Karpas-422 (cell line): ENCODE measurements at places on chromosomes 3 and 15.

- no peak for DNase-seq
Measured at GRCh38 chr3:127712461-127712860, 39.7 kb downstream of the ABTB1 start.

GRCh38 chr3:47645551-47645950 is 66.9 kb upstream of the CSPG5 start:
- DNase-seq = no peak

GRCh38 chr3:145820170-145820569 is 340.8 kb downstream of the PLOD2 start:
- DNase-seq = no peak

GRCh38 chr15:98937413-98938104 is 70.0 kb downstream of the PGPEP1L start:
- DNase-seq = no peak

- DNase-seq = no peak
Measured at GRCh38 chr3:155386919-155387318, 93.4 kb upstream of the STRIT1 start.

GRCh38 chr3:52173101-52173500 is 18.9 kb upstream of the POC1A start:
- DNase-seq = no peak

GRCh38 chr3:4583416-4583815 is 90.3 kb downstream of the ITPR1 start:
- DNase-seq = no peak

- DNase-seq = no peak
Measured at GRCh38 chr3:180720012-180720411, 40.7 kb upstream of the CCDC39 start.

- no peak for DNase-seq
Measured at GRCh38 chr15:33242165-33242564, 47.7 kb upstream of the FMN1 start.

DNA sequence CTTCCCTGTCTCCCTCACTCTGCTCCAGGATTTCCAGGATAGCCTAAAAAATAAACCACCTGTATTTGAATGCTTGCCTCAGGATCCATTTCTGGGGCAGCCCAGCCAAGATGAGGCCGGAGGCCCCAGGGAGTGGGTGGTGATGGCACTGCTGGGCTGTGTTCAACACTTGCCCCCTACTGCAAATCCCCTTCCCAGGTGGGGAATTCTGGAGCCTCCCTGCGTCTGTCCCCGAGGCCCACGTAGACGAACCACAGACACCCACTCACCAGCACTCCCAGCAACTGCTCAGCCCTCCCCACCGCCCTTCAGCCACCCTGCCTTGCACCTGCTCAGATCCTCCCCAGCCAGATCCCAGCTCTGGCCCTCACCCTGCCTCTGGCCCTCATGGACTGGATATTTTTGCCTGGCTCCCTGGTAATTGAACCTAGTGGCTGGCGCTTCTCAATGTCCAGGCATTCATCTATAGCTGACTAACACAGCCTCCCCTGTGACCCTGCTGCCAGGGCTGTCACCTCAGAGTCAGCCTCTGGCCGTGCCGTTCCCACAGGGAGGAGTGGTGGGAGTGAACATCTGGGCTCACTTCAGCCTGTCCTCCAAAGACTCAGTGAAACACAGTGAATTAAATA is 17.1 kb upstream of the EPB42 start:
- DNase-seq = no peak

DNA sequence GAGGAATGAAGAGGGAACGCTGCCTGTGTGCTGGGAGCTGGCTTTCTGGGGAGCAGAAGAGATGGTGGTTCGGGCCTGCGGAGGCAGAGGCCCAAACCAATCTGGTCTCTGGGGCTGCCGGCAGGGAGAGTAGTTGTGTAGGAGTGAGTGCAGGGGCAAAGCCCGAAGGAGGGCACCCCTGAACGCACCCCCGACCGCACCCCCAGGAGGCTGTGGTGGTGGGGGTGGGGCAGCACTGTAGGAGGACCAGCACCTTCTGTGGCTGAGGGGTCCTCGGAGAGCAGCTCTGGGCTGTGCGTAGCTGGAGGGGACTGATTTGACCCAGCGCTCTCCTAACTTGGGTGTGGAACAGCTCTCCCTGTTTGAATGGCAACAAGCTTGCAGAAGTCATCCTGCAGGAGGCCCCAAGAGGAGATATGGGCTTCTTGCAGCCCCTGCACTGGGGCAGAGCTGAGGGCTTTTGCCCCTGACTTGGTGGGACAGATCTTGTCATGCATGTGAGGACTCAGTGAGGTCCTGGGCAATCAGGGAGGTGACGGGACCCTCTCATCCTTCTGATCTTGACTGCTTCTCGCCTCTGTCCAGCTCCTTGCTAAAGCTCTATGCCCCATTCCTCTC is 26.1 kb downstream of the C15orf39 start:
- no peak for DNase-seq

- no peak for DNase-seq
Measured at GRCh38 chr3:45980819-45981218, 14.8 kb downstream of the FYCO1 start.

DNA sequence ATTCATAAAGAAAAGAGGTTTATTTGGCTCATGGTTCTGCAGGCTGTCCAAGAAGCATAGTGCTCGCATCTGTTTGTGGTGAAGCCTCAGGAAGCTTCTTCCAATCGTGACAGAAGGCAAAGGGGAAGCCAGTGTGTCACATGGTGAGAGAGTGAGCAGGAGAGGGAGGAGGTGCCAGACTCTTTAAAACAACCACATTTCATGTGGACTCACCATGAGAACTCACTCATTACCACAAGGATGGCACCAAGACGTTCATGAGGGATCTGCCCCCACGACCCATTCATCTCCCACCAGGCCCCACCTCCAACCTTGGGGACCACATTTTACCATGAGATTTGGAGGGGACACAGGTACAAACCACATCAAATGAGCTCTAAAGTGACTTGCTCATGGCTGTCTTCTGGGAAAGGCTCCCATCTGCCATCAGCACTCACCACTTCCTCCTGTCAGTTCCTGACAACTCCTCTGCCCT is 327.3 kb upstream of the TLE3 start:
- DNase-seq = no peak

DNA sequence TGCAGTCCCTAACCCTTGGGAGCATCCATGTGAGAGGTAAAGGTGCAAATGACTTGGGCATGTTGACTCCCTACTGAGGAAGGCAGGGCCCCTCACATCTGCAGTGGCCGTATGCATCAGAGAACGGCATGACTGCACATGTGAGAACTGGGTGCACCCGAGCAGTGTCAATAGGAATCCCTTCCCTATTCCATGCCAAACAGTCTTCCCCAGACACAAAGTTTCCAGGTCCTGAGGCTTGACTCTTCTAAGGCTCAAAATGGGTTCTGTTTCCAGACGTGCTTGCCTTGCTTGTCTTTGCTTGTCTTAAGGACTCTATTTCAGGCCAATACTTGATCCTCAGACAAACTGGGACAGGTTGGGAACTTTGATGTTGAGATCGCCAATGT is 20.5 kb upstream of the ANPEP start:
- DNase-seq = no peak

GRCh38 chr3:155026999-155027591 is 53.0 kb upstream of the MME start:
- no peak for DNase-seq

- no peak for DNase-seq
Measured at GRCh38 chr15:61057376-61057775, 171.7 kb downstream of the RORA start.

DNA sequence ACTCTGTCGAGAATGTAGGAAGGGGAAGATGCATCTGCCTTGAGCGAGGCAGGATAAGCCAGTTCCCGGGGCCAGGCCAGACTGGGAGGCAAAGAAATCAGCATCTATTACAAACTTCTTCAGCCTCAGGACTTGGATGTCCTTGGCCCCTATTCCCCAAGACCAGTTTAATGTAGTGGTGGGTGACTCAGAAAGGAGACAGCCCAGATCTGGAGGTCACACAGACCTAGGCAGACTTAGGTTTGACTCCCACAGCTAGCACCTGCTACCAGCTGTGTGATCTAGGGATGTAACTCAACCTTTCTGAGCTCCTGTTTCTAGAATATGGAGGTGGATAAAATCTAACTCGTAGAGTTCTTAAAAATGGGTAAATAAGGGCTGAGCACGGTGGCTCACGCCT is 409.5 kb upstream of the PROK2 start:
- DNase-seq = no peak

GRCh38 chr15:99365242-99365641 is 114.0 kb downstream of the LRRC28 start:
- DNase-seq = no peak

GRCh38 chr3:151999936-152000335 is 126.5 kb downstream of the SUCNR1 start:
- DNase-seq = no peak

- no peak for DNase-seq
Measured at GRCh38 chr3:128167973-128168674, 14.8 kb downstream of the EEFSEC start.

- DNase-seq = peak; percentile 93
Measured at GRCh38 chr15:68818769-68819494, 1.8 kb downstream of the ANP32A start.

DNA sequence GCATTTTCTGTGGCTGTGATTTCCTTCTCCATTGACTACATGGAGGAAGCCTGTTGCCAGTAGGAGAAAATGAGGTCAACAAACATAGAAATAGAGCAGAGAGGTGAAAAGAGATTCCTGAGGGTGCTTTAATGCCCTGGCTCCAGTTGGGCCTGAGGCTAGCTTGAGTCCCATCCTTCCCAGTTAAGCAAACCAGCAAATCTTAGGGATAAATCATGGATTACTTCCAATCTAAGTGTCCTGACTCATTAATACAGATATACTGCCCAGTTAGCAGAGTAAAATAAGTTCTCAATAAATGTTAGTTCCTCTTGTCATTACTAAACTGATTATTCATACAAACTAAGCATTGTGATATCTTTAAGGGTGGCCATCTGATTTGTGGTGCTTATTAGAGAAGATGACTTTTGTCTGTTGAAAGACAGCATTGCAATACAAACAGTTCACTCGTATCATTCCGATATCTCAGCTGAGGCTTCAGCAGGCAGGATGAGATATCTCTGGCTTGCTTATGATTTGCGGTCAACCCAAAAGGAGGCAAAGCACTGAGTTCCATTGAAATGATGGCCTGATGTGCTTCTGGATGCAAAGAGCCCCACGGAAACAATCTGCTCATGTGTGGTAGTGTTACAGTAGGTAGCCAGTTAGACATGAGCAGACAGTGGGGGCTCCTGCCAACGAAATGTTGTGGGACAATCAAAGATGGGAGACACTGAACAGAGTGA is 6.6 kb upstream of the STARD5 start:
- no peak for DNase-seq

DNA sequence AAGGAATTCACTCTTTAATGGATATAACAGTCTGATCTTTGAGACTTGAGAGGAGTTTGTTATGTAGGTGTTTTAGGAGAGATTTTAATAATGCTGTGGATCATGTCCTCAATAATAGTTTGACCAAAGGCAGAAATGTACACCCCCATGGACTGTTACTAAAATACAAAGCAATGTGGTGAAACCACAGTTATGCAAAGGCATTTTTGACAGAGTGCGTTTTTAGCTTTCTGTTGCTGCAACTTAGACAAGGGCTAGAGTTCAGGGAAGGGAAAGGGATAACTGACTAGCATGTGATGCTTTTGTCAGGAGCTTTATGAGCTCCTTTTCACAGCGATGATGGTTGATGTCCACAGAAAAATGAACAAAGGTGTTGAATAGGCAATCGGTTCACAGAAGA is 3.6 kb upstream of the STARD5 start:
- no peak for DNase-seq

DNA sequence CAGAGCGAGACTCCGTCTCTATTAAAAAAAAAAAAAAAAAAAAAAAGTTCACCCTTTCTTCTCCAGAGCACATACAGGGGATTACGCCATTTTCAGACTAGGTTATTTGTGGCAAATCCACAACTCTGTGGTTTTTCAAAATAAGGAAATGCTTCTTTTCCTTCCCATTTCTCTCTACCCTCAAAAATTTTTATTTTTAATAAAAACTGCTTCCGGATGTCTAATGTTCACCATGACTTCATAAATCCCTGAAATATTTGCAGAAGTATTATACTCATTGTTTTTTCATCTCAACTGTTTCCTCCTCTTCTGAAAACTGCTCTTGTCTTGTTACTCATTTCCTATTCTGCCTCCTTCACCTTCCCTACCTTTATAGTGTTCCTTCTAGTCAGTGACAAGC is 45.0 kb upstream of the SLC12A8 start:
- DNase-seq = no peak

DNA sequence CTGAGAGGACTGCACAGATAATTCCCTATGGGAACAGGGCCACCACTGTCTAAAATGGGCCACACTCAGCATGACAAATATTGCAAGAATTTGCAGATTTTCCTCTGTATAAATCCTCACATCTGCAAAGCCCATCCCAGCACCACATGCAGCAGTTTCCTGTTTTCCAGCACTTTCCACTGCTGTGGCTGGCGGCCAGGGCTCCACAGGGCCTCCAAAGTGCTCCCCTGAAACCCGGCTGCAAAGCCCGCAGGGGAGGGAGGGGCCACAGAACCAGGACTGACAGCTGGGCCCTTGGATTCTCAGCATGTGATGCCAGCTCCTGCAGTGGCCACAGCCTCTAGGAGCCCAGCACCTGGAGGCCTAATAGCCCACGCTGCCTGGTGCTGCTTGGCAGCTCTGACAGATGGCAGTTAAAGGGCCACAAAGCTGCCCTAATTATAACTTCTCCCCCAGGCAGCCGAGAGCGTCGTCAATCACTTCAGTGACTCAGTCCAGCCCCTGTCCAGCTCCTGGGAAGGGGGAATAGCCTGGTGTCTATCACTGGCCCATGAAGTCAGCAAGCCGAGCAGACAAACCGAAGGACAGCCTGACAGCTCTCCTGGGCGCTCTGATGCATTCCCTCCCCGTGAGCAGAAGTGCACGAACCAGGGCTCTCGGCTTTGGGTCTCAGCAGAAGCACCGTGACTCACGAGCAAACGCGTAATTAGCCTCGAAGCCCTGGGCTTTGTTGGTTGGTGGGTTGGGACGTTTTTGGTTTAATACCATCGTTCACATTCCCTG is 4.7 kb downstream of the LRRC15 start:
- DNase-seq = no peak

- no peak for DNase-seq
Measured at GRCh38 chr3:14439501-14440167, 37.2 kb downstream of the SLC6A6 start.

DNA sequence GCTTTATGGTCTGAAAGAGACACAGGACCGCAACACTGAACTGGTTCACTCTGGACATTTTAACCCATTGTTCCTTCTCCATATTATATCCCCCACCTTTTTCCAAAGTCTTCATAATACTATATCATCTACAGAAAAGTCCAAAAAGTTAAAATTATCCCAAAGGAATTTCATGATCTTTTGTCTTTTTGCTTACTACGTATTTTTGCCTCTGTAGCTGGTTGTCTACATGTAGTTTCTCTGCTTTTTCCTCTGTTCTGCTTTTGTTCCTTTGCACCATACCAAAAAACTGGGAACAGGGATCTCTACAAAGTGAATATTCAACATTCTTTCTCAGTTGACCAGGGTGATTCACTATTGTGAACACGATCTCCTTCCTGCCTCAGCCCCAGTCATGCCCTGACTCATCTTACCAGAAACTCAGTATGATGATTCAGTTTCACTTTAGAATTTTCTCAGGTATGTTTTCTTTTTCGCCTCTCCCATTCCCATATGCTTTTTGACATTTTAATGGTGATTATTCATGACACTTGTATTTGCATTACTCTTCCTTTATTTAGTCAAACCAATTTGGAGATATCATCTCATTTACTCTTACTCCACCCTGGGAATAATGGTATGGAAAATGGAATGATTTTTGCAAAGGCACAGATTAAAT is 14.5 kb downstream of the EMC4 start:
- DNase-seq = no peak
